ENCODE measurements at places on chromosomes 2 and 18.

- DNase-seq: no peak
These were observed 11.8 kb downstream of the MAPRE3 start for GRCh38 chr2:26982102-26982742.

GRCh38 chr2:239956818-239957261 is 68.3 kb downstream of the NDUFA10 start:
- DNase-seq: no peak

- no peak for DNase-seq
These were observed 41.6 kb downstream of the GFPT1 start for GRCh38 chr2:69345434-69345833.

- no peak for DNase-seq
These were observed 100.0 kb downstream of the COLEC12 start for GRCh38 chr18:400456-400855.

- no peak for DNase-seq
These were observed 43.2 kb downstream of the PSD4 start for GRCh38 chr2:113216891-113217454.

- no peak for DNase-seq
These were observed 27.0 kb upstream of the SELENOI start for GRCh38 chr2:26318950-26319349.

GRCh38 chr2:57177176-57177575 is 869.4 kb upstream of the VRK2 start:
- DNase-seq: no peak

GRCh38 chr18:2979129-2979528 is 33.8 kb downstream of the LPIN2 start:
- no peak for DNase-seq

DNA sequence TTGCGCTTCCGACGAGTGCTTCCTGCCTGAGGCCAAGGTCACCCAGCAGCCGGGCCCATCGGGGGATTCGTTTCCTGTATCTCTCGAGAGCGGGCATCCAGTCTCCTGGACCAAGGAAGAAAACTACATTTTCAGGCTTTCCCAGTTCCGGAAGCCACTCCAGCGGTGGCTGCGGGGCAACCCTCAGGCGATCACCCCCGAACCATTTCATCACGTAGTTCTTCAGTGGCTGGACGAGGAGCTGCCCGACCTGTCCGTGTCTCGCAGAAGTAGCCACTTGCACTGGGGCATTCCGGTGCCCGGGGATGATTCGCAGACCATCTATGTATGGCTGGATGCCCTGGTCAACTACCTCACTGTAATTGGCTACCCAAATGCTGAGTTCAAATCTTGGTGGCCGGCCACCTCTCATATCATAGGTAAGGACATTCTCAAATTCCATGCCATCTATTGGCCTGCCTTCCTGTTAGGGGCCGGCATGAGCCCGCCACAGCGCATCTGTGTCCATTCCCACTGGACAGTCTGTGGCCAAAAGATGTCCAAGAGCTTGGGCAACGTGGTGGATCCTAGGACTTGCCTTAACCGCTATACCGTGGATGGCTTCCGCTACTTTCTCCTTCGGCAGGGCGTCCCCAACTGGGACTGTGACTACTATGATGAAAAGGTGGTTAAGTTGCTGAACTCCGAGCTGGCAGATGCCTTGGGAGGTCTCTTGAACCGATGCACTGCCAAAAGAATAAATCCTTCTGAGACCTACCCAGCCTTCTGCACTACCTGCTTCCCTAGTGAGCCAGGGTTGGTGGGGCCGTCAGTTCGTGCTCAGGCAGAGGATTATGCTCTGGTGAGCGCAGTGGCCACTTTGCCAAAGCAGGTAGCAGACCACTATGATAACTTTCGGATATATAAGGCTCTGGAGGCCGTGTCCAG is 1.0 kb downstream of the MARS2 start:
- DNase-seq: no peak

GRCh38 chr2:120594856-120595685 is 140.6 kb upstream of the GLI2 start:
- DNase-seq: no peak

DNA sequence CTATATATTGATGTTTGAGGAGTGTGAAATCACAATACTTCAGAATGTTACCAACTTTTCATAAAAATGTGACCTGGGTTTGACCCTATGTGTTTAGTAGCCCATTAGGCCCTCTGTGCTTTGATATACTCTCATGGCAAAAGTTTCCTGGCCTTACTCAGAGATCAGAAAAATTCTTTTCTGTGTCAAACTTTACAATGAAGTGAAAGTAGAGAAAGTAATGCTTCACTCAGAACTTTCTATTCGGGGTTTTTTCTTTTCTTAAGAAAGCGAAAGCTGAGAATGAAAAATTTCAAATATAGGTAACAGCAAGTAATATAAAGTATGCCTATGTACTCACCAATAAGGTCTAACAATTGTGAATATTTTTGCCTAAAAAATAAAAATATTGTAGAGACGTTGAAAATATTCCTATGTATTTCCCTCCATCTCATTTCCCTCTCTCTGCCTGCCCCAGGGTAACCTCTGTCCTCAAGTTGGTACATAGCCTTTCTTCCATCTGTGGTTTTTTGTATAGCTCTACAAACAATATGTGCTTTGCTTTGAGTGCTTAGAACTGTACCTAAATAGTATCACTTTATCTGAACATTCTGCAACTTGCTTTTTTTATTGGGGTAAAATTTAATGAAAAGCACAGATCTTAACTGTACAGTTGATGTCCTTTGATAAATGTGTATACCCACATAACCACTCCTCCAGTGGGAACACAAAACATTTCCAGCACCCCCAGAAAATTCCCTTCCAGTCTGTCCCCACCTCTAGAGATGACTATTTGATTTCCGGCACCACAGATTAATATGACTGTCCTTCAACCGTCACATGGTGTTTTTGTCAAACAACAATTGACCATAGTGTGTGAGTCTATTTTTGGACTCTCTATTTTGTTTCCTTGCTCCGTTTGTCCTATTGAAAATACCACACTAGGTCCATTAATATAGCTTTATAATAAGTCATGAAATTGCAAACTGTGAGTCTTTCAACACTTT is 10.3 kb upstream of the ACKR3 start:
- DNase-seq: no peak

DNA sequence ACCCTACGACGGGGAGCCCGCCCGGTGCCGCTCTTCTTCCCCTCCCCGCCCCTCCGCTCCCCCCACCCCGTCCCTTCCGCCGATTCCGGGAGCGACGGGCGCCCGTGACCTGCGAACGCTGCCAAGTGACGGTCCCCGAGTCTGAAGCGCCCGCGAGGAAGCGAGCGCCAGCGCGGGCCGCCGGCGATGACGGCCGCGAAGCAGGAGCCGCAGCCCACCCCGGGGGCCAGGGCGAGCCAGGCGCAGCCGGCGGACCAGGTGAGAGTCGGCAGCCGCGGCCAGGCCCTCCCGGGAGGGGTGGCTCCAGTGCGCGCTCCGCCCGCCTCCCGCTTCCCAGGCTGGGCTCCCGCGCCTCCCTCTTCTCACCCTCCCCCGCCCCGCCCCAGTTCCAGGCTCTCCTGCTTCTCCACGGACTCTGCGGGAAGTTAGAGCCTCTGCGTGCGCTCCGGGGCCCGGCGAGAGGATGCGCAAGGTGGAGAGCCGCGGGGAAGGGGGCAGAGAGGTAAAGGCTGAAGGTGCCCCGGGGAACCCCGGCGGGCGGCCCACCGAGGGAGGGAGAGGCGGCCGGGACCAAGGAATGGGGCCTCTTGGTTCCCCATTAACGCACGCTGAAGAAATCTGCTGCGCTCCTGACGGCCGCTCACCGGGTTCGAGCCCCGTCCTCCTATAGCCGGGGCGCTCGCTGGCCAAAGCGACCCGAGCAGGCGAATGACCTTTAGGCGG is 719.5 kb downstream of the DPP10 start:
- no peak for DNase-seq

DNA sequence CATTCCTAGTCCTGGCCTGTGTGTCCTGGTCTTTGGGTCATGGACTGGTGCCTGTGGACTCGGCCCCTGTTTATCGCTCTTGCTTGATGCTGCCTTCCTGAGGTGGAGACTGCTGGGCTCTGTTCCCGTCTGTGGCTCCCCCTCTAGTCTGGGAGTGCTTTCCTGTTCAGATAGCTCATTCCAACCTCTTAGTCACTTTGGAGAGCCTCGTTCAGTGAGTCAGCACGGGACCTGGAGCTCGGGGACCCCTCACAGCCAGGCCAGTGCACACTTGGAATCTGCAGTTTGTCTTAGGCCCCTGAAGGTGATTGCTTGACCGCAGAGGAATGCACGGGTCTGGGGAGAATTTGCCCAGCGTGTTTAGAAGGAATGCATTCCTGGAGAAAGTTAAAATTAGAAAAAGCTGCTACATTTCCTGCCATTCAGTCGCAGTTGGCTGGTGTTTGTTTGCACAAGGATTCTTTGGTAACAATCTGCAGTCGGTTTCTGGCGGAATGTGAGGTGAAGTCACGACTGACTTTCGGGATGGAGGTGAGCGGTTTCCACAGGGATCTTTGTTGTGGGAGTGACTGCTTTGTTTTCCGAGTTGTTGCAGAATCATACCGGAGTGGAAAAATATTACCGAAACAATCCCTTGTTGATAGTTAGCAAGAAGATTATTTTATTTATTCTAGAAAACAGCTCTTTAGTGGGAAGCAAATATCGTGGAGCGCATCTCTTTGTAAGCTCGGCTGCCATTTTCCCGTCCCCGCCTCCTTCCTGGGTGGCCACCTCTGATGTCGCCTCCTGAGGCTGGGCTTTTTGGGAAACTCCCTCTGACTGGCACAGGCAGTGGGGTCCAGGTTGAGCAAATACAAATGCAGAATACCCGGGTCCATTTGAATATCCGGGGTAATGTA is 29.6 kb downstream of the SH3BP4 start:
- DNase-seq: no peak

GRCh38 chr2:201949927-201950246 is 83.8 kb upstream of the FZD7 start:
- DNase-seq: no peak

GRCh38 chr2:217054791-217055190 is 194.9 kb upstream of the TNP1 start:
- DNase-seq: no peak

GRCh38 chr2:27058210-27058609 is 6.7 kb downstream of the AGBL5 start:
- DNase-seq: no peak
